NT2/D1 (cell line): ENCODE measurements at places on chromosomes 6 and 20.

GRCh38 chr6:119934816-119935215 is 585.3 kb upstream of the MAN1A1 start:
- DNase-seq: no peak

DNA sequence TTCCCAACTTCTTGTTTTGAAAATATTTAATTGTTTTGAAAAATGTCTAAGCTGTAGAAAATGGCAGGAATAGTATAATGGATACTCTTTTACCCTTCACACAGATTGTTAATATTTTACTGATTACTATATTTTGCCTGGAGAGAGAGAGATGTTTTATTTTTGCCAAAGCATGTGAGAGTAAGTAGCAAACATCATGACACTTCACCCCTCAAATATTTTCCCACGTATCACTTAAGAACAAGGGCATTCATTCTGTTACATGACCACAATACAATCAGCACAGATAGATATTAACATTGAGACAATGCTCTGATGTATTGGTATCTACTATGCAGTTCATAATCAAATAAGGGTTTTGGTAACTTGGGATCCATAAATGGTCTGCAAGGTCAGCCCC is 116.5 kb downstream of the CCDC170 start:
- DNase-seq: no peak

GRCh38 chr20:8293750-8294149 is 161.7 kb downstream of the PLCB1 start:
- DNase-seq: no peak

- no peak for DNase-seq
Measured at GRCh38 chr6:138255443-138255842, 37.2 kb upstream of the PBOV1 start.

DNA sequence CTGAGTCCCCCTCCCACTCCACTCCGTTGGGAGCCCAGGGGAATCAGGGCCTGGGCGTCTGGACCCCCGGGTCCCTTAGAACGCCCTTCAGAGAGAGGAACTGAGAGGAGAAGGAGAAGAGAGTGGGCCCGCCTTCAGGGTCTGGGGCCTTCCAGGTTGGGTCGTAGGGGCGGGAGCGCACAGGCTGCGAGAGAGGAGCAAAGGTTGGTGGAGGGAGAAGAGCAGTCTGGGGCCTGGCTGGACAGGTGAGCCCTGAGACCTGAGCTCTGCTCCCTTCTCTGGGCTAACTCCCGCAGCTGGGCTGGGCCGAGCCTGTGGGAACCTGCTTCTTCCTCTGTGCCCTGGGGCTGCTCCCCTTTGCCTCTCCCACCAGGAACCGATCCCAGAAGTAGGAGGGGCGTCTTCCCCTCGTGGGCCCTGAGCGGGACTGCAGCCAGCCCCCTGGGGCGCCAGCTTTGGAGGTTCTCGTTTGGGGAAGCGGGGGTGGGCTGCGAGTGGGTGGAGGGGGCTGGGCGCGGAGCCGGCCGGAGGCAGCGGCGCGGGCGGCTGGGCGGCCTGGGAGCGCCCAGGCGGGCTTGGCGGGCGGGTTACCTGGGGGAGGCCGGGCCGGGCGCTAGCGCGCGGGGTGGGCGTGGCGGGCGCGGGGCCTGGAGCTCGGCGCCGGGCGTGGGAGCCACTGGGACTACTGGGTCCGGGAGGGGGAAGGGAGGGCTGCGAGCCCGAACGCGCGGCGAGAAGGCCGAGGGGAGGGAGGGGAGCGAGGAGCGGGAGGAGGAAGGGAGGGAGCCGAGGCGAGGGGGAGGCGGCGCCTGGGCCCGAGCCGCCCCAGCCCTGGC is at the start of gene DDR1:
TSS of gene DDR1 (plus strand) at position 835 of the 836 bp plus-strand sequence. CDS start 4,211 bp downstream, outside the sequence.
- DNase-seq: no peak

GRCh38 chr6:17640477-17640917 is 40.4 kb downstream of the FAM8A1 start:
- no peak for DNase-seq

GRCh38 chr20:53171065-53171464 is 198.9 kb downstream of the TSHZ2 start:
- no peak for DNase-seq

DNA sequence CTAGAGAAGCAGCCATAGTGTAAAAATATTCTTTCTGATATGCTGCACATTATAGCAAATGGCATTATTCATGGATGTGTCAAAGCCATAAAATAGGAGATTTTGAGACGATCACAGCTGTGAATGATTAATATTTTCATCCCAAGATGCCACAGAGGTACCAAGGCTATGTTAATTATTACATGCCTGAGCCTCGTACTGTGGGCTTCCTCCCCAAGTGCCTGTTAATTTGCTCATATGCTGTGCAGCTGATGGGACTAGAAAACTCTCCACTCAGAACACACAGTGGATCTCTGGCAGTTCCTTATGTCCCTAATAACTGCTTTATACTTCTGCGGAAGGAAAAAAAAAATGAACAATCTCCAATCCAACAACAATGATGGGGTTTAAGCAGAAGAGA is 184.9 kb upstream of the TSHZ2 start:
- DNase-seq: no peak

GRCh38 chr6:134373282-134373922 is 55.5 kb upstream of the SGK1 start:
- DNase-seq: no peak

- DNase-seq: no peak
Measured at GRCh38 chr6:136728976-136729515, 63.2 kb downstream of the MAP3K5 start.

DNA sequence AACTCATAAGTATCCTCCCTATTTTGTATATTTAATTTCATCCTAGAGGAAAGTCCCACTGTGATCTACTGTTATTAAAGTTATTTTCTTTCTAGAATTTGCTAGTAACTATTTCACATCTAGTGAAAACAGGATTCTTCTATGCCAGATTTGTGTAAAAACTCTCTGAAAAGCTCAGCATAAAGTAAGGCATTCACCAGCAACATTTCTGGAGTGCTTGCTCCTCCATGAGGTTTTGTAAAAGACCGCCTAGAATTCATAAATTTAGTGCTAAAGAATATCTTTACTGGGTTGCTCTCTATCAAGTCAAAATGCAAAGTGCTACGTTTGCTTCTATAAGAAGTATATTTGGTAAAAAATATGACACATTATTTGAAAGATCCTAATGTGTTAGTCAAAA is 173.5 kb upstream of the IRAK1BP1 start:
- no peak for DNase-seq

- DNase-seq: no peak
Measured at GRCh38 chr6:16523606-16524379, 237.5 kb downstream of the ATXN1 start.

- no peak for DNase-seq
Measured at GRCh38 chr6:129273161-129273560, 390.2 kb downstream of the LAMA2 start.

GRCh38 chr6:159056003-159056402 is 11.2 kb upstream of the TAGAP start:
- DNase-seq: no peak

DNA sequence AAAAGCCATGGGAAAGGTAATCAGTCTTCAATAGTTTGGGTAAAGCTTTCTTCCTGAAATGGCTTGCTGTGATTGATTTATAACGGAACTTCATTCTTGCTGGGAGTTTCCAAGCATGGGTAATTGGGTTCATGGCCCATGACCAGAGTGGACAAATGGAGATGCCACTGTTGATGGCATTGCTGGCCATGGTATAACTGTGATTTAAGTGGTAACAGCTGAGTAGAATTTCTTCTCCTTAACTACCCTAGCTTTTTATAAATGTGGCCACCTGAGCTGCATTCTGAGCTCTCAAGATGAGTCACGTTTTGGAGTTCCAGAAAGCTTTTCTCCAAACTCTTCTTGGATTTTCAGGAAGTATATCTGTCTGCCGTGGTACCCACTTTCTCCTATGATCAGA is 39.9 kb upstream of the SNRPB2 start:
- DNase-seq: no peak
